ENCODE measurements at places on chromosomes 3 and 15.

DNA sequence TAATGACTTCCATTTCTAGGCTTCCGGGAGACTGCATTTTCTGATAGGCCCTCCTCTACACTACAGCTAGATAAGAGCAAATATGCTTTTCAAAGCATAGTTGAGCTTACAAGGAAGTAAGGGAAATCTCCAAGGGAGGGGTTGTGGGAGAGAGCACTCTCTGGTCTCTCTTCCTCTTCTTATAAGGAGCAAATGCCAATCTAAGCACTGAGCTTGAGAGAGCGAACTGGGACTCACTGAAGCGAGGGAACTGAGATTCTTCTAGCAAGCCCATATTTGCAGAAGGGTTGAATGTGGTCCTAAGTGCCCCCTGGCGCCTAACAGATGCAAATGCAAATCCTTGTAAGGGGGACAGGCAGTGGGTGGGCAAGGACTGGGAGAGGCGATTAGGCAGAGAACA lies 164.8 kb downstream of the ERC2 start:
- DNase-seq = peak; percentile 10

DNA sequence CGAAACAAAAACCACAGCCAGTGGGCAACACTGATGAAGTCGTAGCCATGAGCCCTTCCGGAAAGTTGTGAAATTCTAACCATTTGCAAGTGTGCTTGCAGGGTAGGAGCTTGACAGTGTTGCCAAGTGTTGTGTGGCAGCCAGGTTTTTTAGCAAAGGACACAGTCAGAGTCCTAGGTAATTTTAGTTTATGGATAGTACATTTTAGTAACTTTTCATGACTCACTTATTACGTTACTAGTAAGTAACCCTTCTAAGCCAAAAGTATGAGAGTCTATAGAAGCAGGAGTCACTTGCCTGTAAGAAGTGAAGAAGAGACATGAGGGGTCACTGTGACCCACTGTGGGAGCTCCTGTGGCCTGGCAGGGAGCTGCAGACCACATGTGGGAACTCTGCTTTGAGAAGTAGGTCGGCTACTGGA lies 54.8 kb upstream of the ADPGK start:
- no peak for DNase-seq

GRCh38 chr15:31458596-31459399 lies 132.2 kb downstream of the KLF13 start:
- DNase-seq = no peak

DNA sequence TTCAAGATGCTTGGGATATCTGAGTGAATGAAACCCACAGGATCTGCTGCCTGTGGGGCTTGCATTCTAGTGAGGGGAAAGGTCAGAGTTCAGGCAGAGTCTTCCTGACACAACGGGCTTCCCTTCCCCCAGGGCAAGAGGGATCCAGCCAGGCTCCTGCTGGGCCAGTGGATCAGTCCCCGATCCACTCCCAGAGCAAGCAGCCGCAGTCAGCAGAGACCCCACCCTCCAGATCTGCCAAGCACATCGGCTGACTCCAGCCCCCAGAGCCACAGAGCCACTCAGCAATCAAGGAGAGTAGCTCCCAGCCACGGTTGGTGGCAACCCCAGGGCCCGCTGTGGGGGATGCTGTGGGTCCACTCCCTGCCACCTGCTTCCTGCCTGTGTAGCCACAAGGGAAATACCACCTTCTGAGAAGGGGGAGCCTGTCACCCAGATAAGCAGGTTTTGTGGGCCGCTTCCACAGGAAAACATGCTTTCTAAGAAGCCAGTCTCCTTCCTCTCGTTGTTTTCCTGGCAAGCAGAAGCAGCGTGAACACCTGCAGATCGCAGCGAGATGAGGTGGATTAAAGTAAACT lies 44.9 kb downstream of the CPN2 start:
- no peak for DNase-seq

DNA sequence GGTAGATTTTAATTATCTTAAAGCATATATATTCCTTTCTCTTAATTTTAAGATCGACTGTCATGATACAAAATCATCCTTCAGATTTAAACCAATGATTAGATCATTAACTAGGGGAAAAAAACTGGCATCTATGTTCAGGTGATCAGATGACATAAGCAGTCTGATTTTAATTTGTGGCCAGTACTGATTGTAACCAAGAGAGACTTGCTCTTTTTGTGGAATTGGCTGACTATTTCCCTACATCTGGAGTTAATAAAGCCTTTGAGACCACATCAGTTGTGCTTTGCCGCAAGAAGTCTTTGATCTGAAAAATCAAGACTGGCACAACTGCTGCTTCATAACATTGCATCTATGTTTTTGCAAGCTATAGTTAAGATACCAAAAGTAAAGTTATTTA lies 148.4 kb upstream of the CGNL1 start:
- DNase-seq = peak; percentile 88

- DNase-seq = no peak
Measured at GRCh38 chr3:14430706-14431451, 28.5 kb downstream of the SLC6A6 start.

- no peak for DNase-seq
Measured at GRCh38 chr3:105999856-106000255, 131.0 kb upstream of the CBLB start.

DNA sequence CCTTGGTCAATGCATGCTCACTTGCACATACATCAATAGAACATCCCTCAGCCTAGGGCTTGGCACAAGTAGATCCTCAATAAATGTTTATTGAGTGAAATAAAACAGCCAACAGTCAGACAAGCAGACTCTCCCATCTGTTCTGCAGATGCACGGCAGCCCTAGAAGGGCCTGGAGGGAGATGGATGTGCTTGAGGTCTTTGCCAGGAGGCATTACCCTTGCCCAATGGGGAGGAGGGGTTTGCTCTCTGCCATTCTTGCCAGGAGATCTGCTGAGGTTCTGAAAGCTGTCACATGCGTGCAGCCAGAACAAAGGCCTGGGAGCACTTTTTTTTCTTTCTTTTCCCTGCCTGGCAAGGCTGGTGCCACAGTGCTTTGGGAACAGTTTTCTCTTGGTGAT lies 349.3 kb upstream of the THRB start:
- DNase-seq = no peak

- peak; percentile 94 for DNase-seq
Measured at GRCh38 chr15:44726568-44727484, 9.5 kb upstream of the TRIM69 start.

DNA sequence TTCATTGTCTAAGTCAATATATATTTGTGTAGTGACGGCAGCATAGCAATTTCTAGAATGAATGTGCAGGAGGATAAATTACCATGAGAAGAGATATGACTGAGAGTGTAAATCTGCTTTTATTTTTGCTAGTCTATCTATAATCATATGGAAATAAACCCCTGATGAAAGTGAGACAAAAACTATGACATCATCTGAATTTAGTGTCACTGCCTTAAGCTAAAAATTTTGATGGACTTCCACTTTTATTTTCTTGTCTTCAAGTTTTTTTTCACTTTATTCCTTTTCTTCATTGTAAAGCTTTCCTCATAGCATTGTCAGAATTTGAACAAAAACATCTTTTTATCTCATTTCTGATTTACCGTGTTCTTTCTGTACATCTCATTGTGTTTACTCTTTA lies 242.0 kb downstream of the CHST2 start:
- DNase-seq = no peak

DNA sequence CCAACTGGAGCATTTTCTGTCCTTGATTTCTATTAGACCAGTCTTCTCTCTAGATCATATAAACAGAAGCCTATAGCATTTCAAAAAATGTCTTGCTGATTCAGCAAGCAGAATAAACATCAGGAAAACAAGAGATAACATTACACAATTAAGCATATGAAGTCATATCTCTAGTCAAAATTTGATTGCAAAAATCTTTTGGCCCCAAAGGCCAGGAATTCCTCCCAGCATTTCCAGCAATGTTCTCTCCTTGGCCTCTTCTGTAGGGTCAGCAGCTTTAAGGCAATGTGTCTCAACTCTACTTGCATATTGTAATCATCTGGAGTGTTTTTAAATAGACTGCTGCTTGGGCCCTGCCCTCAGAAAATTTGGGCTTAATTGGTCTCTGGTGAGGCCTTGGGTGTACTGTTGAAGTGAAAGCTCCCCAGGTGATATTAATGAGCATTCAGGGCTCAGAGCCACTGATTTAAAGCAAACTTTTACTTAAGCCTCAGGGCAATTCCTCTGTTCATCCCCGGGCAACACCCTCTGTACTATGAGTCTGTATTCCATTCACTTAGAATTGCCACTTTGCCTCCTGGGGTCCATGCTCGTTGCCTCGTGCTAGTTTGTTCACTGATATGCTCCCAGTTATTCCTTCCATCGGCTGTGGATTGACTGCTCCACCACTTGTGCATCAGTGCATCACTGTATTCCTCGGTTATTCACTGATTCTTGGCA lies 1072.6 kb downstream of the ROBO2 start:
- peak; percentile 57 for DNase-seq

DNA sequence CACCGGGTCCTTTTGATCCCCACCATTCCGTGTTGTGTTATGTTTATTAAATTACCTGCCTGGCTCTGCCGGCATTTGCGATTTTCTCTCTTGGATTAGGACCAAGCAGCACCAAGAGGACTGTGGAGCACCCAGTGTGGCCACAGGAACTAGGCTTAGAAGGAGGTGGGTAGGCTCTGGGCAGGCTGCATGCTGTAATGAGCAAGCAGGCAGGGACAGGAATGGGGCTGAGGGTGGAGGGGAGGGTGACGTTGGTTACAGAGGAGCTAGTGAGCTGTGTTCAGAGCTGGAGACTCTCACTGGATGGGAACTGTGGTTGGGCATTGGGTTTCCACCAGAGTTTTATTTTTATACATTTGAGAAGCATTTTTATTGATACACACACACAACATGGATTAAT lies 7.9 kb upstream of the SCN5A start:
- DNase-seq = no peak

DNA sequence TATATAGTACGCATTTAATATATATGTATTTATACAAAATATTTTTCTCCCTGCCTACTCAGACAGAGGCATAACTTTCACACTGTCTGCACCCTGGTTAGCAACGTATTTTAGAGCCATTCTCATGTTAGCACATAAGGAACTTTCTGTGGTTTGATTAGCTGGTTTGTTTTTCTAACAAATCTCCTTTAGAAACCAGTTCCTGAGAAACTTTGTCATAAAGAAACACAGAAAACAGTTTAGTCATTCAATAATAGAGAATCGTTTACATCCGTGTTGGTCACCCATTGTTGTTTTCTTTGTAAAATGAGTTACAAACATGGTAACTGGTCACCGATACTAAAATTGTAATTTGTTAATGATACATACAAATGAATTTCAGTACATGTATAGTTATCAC lies 5.9 kb upstream of the NGRN start:
- no peak for DNase-seq

DNA sequence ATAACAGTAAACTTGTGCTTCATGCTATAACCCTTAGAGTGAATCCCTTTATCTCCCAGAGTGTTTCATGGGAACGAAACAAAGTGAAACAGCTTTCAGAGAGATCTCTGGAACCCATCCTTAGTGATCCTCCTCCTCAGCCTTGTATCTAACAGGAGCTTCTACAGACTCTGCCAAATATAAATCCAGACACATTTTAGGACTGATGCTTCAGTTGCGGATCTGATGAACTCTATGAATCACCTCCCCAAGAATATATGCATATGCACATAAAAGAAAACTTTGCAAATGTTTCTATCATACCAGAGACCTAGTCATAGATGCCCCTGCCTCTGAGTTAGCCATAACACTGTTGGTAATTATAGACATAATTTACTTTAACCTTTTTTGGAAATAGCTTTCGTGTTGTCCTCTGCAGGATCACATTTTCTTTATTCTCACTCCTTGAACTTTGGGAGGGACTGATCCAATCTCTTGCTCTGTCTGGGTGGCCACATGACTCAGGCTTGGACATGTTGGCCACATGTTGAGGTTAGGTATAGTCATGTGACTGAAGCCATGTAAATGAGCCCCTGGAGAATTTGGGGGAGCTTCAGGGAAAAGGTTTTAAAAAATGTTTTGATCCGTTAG lies 306.4 kb upstream of the CNTN3 start:
- DNase-seq = no peak

- DNase-seq = no peak
Measured at GRCh38 chr3:23741036-23741706, 64.6 kb upstream of the UBE2E1 start.

- no peak for DNase-seq
Measured at GRCh38 chr3:28674212-28674611, 325.6 kb upstream of the AZI2 start.

DNA sequence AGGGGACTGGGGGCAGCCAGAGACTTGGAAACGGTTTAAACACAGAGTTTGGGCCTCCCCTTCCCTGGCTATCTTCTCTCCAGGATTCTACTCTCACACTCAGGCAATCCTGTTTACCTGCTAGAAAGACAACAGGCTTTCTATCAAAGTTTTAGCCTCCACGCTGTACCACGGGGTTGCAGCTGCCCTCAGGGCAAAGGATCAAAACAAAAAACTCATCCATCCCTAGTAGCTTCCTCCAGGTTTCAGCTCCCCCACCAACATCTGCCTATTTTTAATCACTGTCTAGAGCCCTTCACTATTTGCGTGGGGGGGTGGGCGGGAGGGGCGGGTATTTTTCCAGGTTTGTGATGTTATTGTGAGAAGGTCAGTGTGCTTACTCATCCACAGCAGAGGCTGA lies 286.8 kb upstream of the TRIM42 start:
- no peak for DNase-seq

DNA sequence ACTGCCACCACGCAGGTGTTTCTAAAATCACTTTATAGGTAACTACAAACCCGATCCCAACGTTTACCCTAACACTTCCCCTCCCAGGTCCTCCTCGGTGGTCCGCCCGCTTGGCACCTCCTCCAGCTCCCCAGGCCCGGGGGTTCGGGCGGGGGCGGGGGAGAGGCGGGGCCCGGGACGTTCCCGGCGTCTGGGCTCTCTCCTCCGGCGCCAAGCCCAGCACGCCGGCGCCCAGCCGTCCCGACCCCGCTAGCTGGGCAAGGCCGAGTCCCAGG lies 562 bp downstream of the CGGBP1 start:
- no peak for DNase-seq

DNA sequence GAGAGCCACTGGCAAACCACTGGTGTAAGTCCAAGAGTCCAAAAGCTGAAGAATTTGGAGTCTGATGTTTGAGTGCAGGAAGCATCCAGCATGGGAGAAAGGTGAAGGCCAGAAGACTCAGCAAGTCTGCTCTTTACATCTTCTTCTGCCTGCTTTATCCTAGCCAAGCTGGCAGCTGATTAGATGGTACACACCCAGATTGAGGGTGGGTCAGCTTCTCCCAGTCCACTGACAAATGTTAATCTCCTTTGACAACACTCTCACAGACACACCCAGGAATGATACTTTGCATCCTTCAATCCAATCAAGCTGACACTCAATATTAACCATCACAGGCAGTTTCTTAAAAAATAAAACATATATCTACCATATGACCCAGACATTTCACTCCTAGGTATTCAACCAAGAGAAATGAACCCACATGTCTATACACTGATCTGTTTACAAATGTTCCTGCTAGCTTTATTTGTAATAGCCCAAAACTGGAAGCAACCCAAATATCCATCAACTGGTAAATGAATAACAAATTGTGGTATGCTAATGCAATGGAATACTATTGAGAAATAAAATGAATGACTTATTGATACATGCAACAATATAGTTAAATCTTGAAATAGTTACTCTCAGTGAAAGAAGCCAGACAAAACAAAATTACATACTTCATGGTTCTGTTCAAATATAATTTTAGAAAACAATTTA lies 373.8 kb downstream of the ZNF385D start:
- DNase-seq = peak; percentile 11

- DNase-seq = no peak
Measured at GRCh38 chr15:64865126-64865997, 23.6 kb downstream of the PLEKHO2 start.

GRCh38 chr15:92391640-92392039 lies 2.0 kb upstream of the ST8SIA2 start:
- no peak for DNase-seq
